ENCODE measurements at places on chromosomes 11 and 22.

DNA sequence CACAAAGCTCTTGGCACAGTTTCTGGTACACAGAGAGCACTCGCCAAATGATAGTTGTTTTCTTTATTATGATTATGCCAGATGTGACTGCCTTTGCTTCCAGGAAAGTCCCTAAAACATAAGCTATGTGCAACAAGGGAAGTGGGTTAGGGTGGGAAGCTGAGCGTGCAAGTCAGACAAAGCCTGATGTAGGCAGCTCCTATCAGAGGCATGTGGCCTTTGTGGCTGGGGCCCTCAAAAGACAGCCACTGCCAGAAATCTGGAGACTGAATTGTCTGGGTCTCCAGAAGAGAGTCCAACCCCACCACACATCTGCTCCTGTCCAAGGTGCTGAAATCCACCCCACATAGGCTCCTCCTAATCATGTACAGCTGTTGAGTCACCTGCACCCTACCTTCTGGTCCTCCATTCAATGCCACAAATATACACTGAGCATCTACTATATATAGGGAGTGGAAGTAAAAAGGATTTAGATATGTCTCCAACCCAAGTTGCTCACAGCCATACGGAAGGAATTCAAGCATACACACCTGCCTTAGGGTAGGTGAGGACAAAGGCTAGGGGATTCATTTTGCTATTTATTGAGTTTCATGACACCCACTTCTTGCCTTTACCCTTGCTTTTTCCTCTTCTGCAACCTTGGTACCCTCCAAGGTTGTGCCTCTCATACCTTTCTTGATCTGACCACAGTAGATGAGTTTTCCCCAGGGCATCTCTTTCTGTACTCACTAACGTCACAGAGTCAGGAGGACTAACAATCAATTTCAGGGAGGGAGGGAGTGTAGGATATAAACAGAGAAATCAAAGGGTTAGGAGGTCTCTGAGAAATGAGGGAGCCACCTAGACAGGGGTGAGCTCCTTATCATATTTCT, 12.4 kb downstream of the SEC14L3 start:
- DNase-seq = no peak

GRCh38 chr11:93541884-93542810, 1.0 kb downstream of the SMCO4 start:
- peak; percentile 11 for DNase-seq

GRCh38 chr11:122165607-122166371, 49.8 kb upstream of the BLID start:
- DNase-seq = no peak

GRCh38 chr11:86483940-86484794, 109.5 kb downstream of the CCDC81 start:
- DNase-seq = no peak

- no peak for DNase-seq
Observed at GRCh38 chr11:83725728-83726127, 439.6 kb upstream of the CCDC90B start.

- DNase-seq = no peak
Observed at GRCh38 chr22:40805239-40805638, 13.9 kb downstream of the SLC25A17 start.

- DNase-seq = no peak
Observed at GRCh38 chr22:24175160-24175808, 6.0 kb upstream of the SUSD2 start.

- DNase-seq = no peak
Observed at GRCh38 chr11:223026-223789, 12.9 kb downstream of the SIRT3 start.

DNA sequence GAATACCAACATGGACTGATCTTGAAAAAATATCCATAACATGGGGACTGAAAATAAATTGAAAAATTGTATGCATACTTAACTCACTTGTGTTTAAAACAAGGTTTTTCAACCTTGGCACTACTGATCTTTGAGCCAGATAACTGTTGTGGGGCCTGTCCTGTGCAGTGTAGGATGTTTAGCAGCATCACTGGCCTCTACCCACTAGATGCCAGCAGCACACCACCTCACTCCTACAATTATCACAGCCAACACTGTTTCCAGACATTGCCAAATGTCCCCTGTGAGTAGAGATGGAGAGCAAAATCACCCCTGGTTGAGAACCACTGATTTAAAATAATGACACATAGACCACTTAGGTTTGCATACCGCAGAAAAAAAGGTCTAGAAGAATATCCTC, 45.0 kb upstream of the SLC1A2 start:
- no peak for DNase-seq

- peak; percentile 85 for DNase-seq
Observed at GRCh38 chr11:111387363-111387762, 8.3 kb upstream of the POU2AF1 start.

GRCh38 chr11:14981507-14981906, 9.4 kb upstream of the CALCA start:
- no peak for DNase-seq

DNA sequence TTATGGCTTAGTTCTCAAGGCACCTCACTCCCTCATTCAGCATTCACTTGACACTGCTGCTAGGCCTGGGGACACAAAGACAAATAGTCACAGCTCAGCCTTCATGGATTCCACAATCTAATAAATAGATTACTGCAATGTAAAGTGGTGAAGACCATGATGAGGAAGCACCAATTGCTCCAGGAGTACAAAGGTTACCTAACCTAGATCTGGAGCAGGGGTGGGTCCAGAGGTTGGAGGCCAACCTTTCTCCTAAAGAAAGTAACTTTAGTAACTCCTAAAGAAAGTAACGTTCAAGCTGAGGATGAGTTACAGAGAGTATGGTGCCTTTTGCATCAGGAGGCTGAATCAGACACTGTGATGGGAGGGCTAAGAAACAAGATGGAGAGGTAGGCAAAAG, 4.1 kb downstream of the TRIM3 start:
- no peak for DNase-seq

DNA sequence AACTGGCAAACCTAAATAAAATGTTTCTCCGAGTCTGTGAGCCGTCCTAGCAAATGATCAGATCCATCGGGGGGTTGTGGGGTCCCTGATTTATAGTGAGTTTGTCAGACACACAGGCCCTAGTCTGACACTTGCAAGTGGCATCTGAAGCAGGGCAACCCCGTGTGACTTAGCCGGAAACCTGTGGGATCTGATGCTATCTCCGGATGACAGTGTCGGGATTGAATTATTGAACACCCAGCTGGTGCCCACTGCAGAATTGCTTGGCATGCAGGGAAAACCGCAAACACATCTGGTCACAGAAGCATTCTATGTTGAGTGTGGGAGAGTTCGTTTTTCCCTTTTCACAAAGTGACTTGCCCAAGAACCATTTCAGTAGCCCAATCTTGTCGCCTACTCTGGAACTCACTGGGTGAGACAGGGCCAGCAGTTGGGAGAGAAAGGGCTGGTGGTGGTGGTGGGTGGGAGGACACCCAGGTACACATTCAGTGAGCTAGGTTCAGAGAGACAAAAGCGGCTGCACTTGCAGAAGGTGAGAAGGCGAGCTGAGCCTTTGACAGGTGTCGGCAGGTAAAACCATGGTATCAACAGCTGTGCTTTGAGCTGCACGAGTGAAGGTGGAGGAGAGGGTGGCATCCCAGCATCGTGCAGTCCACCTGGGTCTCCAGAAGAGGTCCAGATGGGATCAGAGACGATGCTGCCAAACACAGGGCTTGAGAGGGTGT, 33.7 kb upstream of the B3GAT1 start:
- no peak for DNase-seq

DNA sequence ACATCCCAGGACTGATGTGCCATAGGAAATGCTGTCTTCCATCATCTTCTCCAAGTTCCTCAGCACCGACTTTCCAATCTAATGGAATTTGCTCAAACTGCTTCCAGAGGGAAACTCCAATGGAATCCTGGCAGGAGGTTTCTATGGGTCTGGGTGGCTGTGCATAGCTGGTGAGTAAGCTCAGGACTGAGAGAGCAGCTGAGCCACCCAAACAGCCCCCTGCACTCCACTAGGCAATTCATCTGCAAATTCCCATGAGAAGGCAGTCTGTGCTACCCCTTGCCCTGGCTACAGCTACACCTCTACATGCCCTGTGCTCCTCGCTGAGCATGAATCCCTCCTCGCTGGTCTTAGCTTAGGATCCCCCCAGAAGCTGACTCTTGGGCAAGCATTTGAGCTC, 127.9 kb upstream of the CSNK2A3 start:
- DNase-seq = no peak

DNA sequence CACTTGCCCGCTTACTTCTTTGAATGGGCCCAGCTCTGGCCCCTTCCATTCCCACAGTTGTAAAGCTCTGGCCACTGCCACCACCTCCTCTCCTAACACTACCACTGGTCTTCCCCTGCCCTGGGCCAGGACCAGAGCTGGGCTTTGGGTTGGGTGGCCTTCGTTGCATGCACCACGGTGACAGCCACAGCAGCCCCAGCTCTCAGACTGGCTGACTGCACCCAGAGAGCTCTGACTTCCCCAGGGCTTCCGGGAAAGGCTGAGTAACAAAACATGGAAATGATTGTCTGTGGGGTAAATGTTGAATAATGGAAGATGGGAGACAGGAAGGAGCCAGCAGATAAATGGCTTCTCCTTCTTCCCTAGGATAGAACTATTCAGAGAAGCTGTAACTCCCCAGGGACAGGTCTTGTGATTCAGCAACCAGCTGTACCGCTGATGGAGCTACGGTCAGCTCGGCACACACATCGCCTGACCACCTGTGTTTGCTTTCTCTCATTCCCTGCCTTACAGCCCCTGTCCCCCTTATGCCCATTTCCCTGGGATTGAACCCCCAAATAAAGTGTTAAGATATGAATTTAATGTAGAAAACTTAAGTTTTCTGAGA, 27.6 kb downstream of the SCN4B start:
- peak; percentile 39 for DNase-seq

GRCh38 chr11:44638032-44638431, 72.6 kb downstream of the CD82 start:
- DNase-seq = no peak

- DNase-seq = no peak
Observed at GRCh38 chr22:49366437-49366836, 461.2 kb downstream of the BRD1 start.

- DNase-seq = no peak
Observed at GRCh38 chr11:61771985-61772455, 19.6 kb downstream of the MYRF start.

DNA sequence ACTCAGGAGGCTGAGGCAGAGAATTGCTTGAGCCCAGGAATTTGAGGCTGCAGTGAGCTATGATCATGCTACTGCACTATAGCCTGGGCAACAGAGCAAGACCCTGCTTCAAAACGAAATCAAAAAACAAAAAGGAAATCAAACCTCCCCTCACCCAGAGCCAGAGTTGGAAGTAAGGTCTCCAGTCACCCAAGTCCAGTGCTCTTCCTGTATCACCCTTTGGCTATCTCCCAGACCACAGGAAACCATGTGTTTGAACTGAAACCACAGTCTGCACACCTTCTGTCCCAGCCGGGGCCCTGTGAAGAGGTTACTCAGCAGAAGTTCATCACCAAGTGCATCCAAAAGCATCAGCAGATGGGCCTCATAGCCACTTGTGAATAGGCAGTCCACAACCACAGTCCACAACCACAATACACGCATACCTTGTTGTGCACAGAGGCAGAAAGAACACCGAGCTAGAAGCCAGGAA, 4.6 kb downstream of the MYH9 start:
- no peak for DNase-seq

DNA sequence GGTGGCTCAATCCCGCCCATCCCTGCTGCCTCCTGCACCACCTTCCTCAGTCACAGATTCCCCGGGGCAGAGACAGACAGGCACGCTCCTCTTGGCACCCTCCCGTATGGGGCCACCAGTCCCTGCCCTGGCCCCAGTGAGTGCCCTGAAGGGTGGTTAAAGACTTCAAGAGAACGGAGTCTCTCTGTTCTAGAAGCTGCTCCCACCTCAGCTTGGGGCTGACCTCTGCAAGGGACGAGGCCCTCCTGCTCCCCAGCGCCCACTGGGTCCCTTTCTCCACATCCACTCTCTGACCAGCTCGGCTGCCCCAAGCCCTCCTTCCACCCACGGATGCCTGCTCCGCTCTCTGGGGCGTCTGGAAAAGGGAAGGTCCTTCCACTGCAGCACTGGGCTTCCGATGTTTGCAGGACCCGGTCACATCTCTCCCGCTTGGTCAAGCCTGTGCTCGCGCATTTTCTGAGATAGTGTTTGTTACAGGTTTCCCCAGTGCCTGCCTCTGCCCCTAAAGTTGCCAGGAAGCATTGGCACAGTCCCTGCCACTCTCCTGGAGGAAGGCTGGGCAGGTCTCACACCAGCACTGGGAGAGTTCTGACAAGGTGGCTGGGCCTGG, 1487.9 kb downstream of the TBC1D22A start:
- no peak for DNase-seq

GRCh38 chr22:44231233-44231632, 50.5 kb downstream of the PARVG start:
- DNase-seq = no peak
